ENCODE measurements at places on chromosomes 5 and 9. TPM values are rescaled to one million over a fixed set of nuclear protein-coding genes. Genes with fewer than 3 reads are reported as not detected.

PLCXD3 gene
- 0.07 TPM for total RNA-seq

FCN2 gene
- total RNA-seq: not detected

ZNF883 gene
- 0.85 TPM for total RNA-seq

PCDHGA5 gene
- total RNA-seq: 0.13 TPM

F2RL1 gene
- total RNA-seq: 262 TPM

SLCO6A1 gene
- total RNA-seq: not detected
